ENCODE measurements at places on chromosomes 11 and 22. TPM values are rescaled to one million over a fixed set of nuclear protein-coding genes. Genes with fewer than 3 reads are reported as not detected.

The ADM2 gene
- total RNA-seq = 0.99 TPM

- DNase-seq = no peak
These were observed 104.3 kb downstream of the EXT2 start for GRCh38 chr11:44199816-44200215.

- no peak for DNase-seq
These were observed 24.4 kb downstream of the SYNGR1 start for GRCh38 chr22:39374191-39374590.

DNA sequence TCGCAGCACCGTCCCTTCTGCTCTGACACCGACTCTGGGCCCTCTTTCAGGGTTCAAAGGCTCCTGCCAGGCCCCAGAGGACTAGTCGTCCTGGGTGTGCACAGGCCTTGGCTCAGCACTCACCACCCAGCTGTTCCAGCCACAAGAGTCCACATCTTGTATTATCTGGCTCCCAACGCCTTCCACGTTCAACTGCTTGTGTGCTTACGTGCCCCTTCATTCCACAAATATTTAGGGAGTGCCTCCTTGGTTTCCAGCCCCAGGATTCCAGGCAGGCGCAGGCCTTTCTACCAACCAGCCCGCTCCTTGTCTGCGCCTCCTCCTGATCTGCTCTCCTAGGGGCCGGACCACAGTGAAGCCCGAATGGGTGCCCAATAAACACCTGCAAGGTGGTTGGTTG lies 70.9 kb downstream of the SCUBE1 start:
- no peak for DNase-seq

DNA sequence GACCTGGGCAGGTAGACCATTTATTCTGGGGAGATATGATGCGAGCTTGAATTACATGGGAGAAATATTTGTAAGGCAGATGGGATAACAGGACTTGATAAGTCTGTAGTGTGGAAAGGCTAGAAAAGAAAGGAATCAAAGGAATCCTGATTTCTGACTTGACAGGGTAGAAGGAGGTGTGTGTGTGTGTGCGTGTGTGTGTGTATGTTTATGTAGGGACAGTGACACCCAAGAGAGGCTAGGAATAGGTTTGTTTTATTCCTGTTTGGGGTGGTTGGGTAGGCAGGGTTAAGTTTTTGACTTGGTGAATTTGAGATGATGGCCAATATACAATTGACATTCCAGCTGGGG lies 390 bp upstream of the HTATIP2 start:
- DNase-seq = no peak

DNA sequence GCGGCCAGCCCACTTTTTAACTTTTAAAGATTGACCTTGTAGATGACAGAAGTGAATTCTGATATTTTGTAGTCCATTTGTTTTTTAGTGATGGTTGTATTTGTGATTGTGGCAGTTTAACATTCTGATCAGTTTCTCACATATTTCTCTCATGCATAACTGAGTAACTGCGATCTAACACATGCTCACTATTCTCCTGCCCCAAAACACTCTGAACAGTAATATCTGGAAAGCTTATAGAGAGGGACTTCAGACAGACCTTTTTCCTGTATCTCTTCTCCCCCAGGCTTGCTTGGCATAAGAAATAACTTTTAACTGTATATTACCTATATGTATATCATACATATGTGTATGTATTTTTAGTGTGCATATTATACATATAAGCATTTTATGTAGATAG lies 37.3 kb upstream of the MYO18B start:
- DNase-seq = no peak

- DNase-seq = no peak
These were observed 472.2 kb downstream of the INSC start for GRCh38 chr11:15586741-15587473.

The CCDC116 gene
- total RNA-seq = not detected

DNA sequence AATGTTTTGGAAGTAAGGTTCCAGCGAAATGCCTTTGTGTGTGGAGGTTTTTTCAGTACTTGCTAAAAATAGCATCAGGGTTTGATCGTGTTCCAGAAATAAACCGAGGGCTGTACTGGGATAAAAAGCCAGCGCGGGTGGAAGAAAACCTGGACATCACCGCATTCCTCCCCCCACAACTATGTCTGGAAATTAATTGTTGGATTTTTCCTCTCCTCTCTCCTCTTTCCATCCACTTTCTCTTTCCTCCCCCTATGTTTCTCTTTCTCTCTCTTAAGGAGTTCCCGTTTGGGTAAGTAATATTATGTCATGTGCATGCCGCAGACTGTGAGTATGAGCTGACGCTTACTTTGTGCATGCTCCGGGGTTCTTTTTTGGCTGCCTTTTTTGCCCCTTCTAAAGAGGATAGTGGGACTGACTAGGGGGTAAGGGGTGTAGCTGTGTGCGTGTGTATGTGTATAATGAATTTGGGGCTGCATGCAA lies 104.2 kb upstream of the HSD17B12 start:
- DNase-seq = no peak

DNA sequence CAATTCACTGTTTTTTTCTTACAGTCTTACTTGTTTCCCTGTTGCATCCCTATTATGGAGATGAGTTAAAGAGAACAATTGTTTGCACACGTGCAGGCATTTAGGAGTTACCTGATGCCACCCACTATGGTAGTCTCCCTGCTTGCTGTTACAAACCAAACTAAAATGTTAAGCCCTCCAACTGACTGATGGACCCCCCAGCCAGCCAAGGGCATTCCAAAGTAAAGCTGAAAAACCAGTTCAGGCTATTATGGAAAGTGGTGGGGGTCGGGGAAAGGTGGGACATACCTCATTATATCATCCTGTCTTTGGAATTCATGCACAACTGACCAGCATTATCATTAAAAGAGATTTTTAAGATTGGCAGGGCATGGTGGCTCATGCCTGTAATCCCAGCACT lies 47.0 kb upstream of the GNAZ start:
- no peak for DNase-seq

DNA sequence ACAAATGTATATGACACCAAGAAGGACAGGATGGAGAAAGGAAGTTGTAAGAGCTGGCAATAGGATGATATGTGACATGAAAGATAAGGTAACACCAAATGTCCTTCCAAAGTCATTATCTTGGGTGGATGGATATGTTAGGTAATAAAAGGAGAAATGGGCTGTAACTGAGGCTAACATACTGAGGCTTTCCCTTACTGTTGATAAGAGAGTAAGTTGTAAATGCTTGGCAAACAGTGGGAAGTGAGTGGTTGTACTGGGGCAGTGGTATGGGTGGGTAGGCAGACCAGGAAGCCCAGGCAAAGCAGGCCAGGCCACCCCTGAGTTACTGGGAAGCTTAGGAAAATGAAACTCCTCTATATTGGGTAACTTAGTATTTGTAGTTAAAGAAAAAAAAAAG lies 73.7 kb downstream of the ARHGAP42 start:
- DNase-seq = no peak
